H1 (cell line): ENCODE measurements at places on chromosomes 6 and 20.

DNA sequence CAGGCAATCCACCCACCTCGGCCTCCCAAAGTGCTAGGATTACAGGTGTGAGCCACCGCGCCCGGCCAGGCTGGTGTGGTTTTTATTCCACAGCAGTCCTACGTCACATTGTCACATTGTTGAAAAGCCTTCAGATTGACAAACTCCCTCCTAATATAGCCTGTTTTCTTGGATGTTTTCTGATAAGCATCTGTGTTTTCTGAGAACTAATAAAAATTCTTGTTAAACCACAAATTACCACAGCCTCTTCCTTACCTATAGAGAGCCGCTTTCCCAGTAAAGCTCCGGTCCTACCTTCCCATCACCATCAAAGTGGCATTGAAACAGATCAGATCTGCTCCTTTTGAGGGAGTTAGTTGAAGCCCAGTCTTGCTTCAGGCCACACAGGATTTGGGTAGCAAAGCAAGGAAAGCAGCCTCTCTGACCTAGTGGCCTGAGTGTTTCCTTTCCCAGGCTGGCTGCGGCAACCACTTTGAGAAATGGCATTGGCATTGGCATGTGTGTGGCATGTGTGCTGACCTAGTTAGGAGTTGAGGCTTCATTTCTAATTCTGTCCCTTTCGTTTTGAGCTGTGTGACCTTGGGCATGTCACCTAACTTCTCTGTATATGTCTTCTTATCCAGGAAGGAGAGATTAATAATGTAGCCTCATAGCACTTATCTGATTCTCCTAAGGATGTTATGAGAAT, 1.7 kb upstream of the PKIG start:
- DNase-seq: no peak

GRCh38 chr6:84243240-84243639, 15.8 kb upstream of the CEP162 start:
- DNase-seq: no peak

GRCh38 chr6:57324538-57324937, 7.1 kb downstream of the PRIM2 start:
- DNase-seq: no peak

- DNase-seq: no peak
These were observed 179.3 kb downstream of the MTHFD1L start for GRCh38 chr6:151044465-151045441.

DNA sequence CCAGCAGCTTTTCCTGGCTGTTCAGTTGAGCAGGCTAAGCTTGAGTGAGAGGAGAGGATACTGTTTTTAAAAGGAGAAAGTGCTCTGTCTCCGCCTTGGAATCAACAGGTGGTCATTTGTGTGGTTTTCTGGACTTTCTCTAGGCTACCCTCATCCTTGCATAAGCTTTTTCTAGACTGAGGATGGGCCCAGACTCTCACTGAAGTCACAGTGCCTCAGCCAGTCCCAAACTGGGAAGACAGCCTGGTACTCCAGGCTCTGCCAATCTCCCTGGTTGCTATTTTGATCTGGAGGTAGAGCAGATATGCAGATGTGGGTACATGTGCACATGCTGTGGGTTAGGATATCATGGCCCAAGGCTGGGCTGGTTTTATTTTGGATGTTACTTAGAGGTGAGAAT, 7.0 kb downstream of the SCUBE3 start:
- no peak for DNase-seq

GRCh38 chr6:121086876-121087275, 247.4 kb downstream of the TBC1D32 start:
- DNase-seq: no peak

- DNase-seq: no peak
These were observed 269.6 kb downstream of the CLIC5 start for GRCh38 chr6:45746046-45746445.

- DNase-seq: no peak
These were observed 53.6 kb upstream of the KIF16B start for GRCh38 chr20:16626849-16627248.

DNA sequence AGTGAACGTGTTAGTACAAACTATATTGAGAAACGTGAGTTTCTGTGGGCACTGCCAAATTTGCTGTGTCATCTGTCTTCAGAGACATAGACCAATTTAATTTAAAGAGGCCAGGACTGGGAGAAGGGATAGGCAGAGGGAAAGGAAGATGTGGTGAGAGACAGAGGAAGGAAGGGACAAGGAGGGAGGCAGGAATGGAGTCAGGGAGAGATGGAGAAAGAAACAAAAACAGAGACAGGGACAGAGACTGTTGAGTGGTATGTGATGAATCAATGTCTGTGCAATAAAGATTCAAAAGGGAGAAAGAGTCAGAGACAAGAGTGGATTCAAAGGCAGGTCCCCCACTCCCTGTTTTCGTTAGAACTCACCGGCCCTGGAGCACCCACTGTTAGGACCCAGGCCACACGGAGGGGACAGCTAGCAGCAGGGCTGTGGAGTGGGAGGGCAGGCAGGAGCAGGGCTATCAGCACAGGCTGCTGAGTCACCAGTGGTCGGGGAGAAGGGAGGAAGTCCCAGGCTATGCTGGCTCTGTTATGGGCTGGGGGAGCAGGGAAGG, 51.6 kb upstream of the CHD6 start:
- DNase-seq: no peak

GRCh38 chr20:44217342-44218092, 6.9 kb upstream of the OSER1 start:
- peak; percentile 66 for DNase-seq

DNA sequence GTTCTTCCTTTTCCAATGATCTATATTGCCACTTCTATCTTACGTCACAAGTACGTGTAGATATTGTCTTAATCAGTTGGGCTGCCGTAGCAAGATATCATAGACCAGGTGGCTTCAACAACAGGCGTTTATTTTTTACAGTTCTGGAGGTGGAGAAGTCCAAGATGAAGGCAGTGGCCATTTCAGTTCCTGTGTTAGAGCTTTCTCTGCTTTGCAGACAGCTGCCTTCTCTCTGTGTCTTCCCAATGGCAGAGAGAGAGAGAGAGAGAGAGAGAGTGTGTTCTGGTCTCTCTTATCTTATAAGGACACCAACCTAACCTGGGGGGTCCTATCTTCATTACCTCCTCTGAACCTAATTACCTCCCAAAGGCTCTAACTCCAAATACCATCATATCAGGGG, 8.3 kb downstream of the HSF2 start:
- DNase-seq: no peak

- DNase-seq: no peak
These were observed 2.5 kb upstream of the SEMG2 start for GRCh38 chr20:45218636-45219035.

- no peak for DNase-seq
These were observed 276.9 kb upstream of the SUPT3H start for GRCh38 chr6:45654673-45655072.

- no peak for DNase-seq
These were observed 610.1 kb upstream of the CDH4 start for GRCh38 chr20:60641879-60642447.
